Stimulated activated CD4-positive, alpha-beta T cell treated with anti-CD3 and anti-CD28 coated beads, TNF-alpha, amount 100 ng/mL, for 1 hour (primary cell): ENCODE measurements at places on chromosomes 16 and 17.
A peak's percentile ranks its signal among the peaks of the same experiment; 100 is the strongest.

- no peak for DNase-seq
Observed at GRCh38 chr17:42311240-42312034, 23.1 kb downstream of the STAT5A start.

GRCh38 chr17:72510351-72511016 is 389.7 kb downstream of the SOX9 start:
- DNase-seq, result no peak

GRCh38 chr17:14594690-14595089 is 293.8 kb downstream of the HS3ST3B1 start:
- no peak for DNase-seq

DNA sequence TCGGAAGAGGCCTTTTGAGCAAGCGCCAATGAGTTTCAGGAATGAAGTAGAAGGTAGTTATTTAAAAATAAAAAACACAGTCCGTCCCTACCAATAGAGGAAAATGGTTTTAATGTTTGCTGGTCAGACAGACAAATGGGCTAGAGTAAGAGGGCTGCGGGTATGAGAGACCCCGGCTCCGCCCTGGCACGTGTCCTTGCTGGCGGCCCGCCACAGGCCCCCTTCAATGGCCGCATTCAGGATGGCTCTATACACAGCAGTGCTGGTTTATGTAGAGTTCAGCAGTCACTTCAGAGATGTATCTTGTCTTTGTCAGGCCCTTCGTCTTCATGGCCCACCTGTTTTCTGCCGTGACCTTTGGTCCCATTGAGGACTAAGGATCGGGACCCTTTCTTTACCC is 87.3 kb downstream of the CRISPLD2 start:
- DNase-seq, result no peak

DNA sequence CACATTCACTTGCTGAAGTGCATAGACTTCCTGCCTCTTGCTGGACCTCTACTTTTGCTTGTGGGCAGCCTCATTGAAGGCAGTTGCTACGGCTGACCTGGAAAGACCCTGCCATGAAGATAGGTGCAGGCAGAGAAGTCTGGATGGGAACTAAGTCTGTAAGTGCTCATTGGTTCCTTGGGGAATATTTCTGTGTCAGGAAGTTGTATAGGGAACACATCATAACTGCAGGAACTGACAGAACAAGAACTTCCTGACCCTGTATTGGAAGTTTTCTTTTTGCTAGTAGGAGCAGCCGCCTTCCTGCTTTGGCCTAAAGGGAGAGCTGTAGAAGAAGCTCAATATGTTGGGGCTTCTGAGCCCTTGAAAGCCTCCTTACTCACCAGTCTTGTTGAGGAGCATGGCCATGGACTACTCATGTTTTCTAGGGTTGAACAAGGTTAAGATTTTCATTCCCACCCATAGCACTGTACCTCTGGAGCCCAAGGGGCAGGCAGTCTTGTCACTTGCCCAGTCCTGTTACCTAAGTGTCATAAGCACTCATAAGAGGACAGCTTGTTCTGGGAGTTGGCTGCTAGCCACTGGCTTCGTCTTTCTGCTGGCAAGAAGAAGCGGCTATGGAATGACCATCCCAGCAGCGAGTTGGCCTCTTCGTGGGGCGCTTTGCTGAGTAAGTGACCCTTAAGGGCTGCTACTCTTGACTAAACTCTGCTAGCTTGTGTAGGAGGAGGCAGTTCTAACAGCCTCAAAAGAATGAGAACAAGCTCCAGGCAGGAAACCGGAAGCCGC is 7.2 kb downstream of the UBFD1 start:
- no peak for DNase-seq

- DNase-seq, result no peak
Observed at GRCh38 chr17:1779571-1780131, 17.8 kb downstream of the SERPINF1 start.

DNA sequence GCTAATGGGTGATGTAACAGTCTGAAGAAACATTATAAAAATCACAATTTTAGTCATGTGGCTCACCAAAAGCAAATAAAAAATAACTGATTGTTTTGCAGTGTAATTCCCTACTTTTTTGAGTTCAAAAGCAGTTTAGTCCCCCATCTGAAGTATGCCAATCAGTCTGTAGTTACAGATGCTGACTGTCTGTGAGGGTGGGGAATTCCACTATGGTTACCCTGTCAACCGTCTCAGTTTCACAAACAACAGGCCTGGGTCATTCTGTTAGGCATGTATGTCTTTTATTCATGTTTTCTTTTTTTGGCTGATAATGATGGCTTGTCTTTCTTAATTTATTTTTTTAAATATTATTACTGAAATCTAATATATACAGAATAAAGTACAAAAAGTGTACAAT is 69.3 kb downstream of the STXBP4 start:
- no peak for DNase-seq

GRCh38 chr16:17331991-17332390 is 138.8 kb downstream of the XYLT1 start:
- no peak for DNase-seq

DNA sequence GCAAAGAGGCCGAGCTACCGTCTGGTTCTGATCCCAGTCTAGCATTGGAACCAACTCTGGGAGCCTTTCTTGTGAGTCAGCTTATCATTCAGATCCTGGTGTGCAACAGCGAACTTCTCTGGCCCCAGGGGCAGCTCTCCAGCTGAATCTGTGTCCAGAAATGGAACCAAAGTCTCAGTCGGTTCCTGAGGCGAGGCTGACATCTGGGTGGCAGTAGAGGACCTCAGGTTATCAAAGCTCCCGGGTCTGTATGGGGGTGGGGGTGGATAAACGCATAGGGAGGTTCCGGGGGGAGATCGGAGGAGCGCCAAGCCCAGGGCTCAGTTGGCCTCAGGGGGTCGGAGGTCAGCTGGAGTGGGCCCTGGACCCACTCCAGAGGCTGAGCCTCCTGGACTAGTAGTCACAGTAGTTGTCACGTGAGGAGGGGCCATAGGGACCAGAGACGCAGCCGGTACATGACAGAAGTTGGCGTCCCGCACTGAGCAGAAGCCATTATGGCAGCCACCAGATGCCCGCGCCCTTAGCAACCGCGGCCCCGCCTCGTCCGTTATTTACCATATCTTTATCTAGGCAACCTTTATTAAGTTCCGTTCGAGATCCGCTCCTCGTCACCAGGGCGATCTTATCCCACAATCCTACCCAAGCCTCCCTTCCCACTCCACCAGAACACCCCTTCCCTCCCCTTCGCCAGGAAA is 12.9 kb downstream of the RDM1 start:
- no peak for DNase-seq

DNA sequence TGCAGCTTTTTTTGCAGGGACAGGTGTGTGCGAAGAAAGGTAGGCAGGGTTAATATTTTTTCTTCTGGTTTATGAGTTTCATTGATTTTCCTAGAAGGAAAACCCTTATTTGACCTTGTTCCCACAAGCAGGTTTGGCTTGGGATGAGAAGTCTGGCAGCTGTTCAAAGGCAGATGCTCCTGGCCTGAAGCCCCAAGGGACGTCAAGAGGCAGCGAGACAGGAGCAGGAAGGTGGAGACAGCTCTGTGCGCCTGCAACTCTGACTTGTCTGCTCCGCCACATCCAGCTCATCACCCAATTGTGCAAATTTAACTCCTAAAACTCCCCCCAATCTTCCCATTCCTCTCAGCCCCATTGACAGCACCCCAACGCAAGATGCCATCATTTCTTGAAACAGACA is 136.8 kb upstream of the XYLT1 start:
- DNase-seq, result no peak

DNA sequence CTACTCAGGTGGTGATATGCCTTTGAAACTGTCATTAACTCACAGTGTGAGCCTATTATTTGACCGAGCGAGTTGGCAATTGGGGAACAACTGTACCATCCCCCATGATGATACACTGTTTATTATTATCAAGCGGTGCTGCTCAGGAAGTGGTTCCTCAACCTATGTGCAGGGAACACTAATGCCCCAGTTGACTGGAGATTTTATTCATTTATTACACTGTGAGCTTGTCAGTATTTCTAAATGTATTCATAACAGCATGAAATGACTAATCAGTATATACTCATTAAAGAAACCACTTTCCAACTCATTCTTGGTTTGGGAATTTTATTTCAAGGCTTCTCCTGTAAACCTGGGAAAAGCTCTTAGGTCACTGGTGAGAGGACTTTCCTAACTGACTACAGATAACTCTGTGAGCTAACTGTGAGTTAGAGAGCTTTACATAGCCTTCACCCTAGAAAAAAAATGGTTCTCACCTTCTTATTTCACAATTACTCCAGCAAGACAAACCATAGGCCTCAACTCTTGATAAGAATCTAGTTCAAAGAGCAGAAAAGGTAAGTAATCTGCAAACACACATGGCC is 42.4 kb downstream of the NXPH3 start:
- no peak for DNase-seq

GRCh38 chr17:29582772-29583171 is 6.7 kb downstream of the GIT1 start:
- no peak for DNase-seq

GRCh38 chr16:84544031-84544773 is 39.7 kb upstream of the MEAK7 start:
- DNase-seq, result no peak

GRCh38 chr16:57023541-57024249 is 34.3 kb downstream of the NLRC5 start:
- DNase-seq, result peak; percentile 57

- DNase-seq, result no peak
Observed at GRCh38 chr17:77211681-77212080, 70.9 kb downstream of the SEC14L1 start.

DNA sequence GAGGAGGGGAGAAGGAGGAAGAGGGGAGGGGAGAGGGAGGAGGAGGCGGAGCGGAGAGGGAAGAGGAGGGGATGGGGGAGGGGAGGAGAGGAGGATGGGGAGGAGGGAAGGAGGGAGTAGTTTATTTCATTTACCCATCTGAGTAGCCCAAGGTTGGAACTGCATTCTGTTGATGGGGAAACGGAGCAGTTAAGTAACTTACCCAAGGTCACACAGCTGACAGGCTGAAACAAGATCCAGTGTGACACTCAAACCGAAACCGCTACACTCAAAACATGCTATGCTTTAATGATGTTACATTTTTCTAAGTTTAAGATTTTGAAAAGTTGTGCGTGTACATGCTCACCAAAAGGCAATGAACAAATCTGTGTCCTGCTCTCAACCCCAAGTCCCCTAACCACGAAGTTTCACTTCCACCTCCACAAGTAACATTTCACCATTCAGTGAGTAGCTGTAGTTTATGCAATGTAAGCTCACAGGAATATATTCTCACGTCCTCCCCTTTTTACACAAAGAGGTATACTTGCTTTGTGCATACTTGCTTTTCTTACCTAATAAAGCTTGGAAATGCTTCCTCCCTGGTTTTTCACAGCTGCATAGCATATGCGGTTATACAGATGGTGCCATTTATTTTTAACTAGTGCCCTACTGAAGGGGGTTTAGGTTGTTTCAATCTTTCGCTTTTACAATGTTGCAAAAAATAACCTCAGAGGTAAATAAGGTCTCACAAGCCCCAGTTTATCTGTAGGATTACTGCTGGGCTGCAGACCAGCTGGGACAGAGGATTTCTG is 275.3 kb downstream of the PARN start:
- no peak for DNase-seq

DNA sequence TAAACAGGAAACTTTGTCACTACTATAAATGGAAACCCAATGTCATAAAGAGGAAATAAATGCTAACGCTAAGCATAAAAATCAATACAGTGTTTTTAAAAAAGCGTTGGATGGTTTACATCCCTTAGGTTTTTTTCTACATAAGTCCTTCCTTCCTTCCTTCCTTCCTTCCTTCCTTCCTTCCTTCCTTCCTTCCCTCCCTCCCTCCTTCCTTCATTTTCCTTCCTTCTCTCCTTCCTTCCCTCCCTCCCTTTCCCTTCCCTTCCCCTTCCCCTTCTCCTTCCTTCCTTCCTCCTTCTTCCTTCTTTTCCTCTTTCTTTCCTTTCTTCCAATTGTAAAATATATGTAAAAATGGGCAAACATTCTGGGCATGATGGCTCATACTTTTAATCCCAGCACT is 108.3 kb downstream of the HAPSTR1 start:
- no peak for DNase-seq

DNA sequence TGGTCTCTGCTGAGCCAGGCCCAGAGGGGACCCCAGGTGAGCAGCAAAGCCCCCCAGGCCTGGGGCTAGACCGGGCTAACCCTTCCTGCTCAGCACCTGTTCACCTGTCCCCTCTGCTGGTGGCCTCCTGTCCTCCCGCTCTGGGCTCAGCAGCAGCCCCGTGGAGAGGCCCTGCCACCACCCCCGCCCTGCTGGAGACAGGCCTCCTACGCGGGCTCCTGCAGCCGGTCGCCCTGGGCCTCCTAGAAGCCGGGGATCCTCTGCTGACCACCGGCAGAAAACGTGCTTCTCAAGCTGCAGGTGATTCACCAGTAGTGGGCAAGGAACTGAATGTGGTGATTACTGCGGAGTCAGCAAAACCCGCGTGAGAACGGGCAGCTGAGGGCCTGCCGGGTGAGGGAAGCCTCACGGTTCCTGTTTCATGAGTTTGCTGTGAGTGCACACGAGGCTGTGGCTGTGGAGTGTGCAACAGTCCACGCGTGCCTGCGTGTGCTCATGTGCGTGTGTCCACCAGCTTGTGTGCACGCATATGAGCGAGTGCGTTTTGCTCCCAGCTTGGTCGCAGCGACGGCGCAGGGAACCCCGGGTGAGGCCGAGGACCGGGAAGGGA is 792 bp downstream of the SECTM1 start:
- DNase-seq, result no peak

GRCh38 chr17:35920229-35920628 is 10.3 kb downstream of the RDM1 start:
- DNase-seq, result no peak

- no peak for DNase-seq
Observed at GRCh38 chr16:10428433-10429168, 42.7 kb downstream of the ATF7IP2 start.

- DNase-seq, result no peak
Observed at GRCh38 chr16:53962041-53962440, 258.1 kb downstream of the FTO start.

- no peak for DNase-seq
Observed at GRCh38 chr16:79282806-79283205, 317.7 kb downstream of the MAF start.

DNA sequence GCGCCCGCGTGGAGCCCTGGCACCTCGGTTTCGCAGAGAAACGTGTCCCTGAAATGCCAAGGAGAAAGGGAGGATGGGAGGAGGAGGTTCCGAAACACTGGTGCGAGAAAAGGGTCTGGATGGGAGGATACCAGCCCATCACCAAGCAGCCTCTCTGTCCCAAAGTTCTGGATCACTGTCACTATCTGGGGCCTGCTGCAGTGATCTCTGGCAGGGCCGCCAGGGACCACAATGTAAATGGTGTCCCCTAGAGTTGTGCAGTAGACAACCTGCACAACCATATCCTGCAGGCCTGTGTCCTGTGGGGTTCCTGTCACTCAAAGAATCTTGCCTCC is 229.3 kb downstream of the C16orf78 start:
- DNase-seq, result no peak

GRCh38 chr17:66840061-66840460 is 5.1 kb downstream of the CACNG5 start:
- no peak for DNase-seq

GRCh38 chr17:77153472-77153871 is 12.7 kb downstream of the SEC14L1 start:
- no peak for DNase-seq
